ENCODE measurements at places on chromosomes 2 and 18. TPM values are rescaled to one million over a fixed set of nuclear protein-coding genes. Genes with fewer than 3 reads are reported as not detected.

DNA sequence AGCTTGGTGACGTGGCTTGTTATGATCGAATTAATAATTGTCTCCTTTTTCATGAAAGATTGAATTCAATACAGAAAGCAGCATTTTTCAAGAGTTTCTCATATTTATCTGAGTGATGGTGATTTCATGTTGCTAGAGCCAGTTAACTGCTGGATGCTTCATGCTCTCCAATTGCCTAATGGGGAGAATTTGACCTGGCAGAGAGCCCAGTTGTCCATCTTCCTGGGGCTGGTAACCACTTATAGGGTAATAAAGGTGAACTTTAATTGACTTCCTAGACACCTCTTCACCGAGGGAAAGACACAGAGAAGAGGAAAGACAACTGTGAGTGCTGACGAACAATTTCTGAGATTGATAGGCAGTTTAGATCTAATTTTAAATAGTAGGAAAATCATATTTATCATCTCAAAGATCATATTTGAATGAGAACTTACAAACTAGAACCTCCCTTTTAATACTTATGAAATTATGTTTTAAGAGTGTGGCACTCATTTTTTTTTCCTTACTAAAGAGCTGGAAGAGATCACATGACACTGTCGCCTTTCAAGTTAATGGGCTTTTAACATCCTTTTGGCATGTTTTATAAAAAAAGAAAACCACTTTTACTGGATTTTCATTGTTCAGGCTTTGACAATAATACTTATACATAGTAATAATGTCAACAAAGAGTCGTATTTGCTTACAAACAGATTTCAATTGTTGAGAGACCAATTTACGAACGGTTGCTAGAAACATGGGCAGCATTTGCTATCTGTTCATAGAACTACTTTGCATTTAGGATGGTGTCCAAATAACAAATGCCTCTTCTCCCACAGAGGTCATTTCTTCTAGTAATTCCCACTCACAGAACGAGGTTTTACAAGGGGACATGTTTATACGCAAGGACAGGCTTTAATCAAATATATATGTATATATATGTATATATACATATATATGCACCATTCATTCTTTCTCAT lies 153.3 kb downstream of the RAPGEF4 start:
- H3K4me1 ChIP-seq = no peaks in the 10 kb centered on the region
- H3K4me3 ChIP-seq = no peak overlapping the region
- DNase-seq = no peak
- H3K27ac ChIP-seq = no peak overlapping the region
- no peaks in the 10 kb centered on the region for H3K36me3 ChIP-seq

DNA sequence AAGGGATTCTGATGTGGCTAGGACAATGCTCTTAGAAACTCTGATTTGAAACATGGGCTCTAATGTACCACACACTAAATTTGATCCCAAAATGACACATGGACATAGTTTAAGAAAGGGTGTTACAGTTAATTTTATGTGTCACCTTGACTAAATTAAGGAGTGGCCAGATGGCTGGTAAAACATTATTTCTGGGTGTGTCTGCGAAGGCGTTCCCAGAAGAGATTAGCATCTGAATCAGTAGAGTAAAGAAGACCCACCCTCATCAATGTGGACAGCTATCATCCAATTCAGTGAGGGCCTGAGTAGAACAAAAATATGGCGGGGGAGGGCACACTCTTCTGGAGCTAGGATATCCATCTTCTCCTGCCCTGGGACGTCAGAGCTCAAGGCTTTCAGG lies 283.1 kb upstream of the CHAC2 start:
- DNase-seq = no peak
- no peak overlapping the region for H3K27ac ChIP-seq
- H3K36me3 ChIP-seq = no peaks in the 10 kb centered on the region

DNA sequence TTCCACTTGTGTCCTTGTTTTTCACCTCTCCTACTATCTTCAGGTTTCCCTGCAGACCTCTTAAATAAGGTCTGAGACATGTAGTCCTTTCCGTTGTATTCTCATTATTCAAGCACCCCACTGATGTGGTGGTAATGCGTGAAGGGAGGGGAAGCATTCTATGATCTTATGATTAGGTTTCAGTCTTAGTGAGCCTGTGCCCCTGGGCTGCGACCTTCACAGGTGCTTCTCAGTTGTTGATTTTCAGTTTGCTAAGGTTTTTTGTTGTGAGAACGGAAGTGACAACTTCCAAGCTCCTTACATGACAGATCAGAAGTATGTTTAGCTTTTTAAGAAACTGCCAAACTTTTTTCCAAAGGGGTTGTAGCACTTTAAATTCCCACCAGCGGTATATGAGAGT lies 41.3 kb downstream of the VPS54 start:
- H3K4me1 ChIP-seq = no peaks in the 10 kb centered on the region
- H3K4me3 ChIP-seq = no peak overlapping the region
- no peaks in the 10 kb centered on the region for H3K36me3 ChIP-seq
- DNase-seq = no peak
- no peaks in the 10 kb centered on the region for H3K27me3 ChIP-seq

- no peaks in the 10 kb centered on the region for H3K4me1 ChIP-seq
- no peak for DNase-seq
- no peaks in the 10 kb centered on the region for H3K27me3 ChIP-seq
- H3K4me3 ChIP-seq = no peak overlapping the region
- no peaks in the 10 kb centered on the region for H3K36me3 ChIP-seq
These were observed 62.1 kb downstream of the HNMT start for GRCh38 chr2:138026111-138027020.

DNA sequence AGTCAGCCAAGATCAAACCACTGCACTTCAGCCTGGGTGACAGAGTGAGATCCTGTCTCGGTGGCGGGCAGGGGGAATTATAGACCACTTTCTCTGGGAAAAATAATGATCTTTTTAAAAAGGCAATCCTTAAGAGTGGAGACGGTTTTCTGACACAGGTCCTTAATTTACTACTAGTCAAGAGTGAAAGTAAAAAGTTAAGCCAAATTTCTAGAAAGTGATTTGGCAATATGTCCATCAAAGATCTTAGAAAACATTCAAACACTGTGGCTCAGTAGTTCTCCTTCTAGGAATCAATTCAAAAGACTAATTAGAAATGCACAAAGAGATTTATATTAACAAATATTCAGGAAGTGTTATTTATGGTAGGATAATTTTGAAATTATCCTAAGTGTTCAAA lies 148.5 kb upstream of the DNMT3A start:
- no peak overlapping the region for H3K4me3 ChIP-seq
- H3K36me3 ChIP-seq = no peaks in the 10 kb centered on the region
- H3K27ac ChIP-seq = no peak overlapping the region
- no peak for DNase-seq
- no peaks in the 10 kb centered on the region for H3K27me3 ChIP-seq
- no peaks in the 10 kb centered on the region for H3K4me1 ChIP-seq

GRCh38 chr2:47808614-47809013 lies 25.7 kb downstream of the MSH6 start:
- DNase-seq = no peak
- H3K27ac ChIP-seq = no peak overlapping the region
- H3K27me3 ChIP-seq = no peaks in the 10 kb centered on the region
- no peaks in the 10 kb centered on the region for H3K36me3 ChIP-seq
- H3K4me1 ChIP-seq = peaks cover 2% of the 10 kb centered on the region

- no peaks in the 10 kb centered on the region for H3K4me1 ChIP-seq
- H3K27me3 ChIP-seq = no peaks in the 10 kb centered on the region
- no peak overlapping the region for H3K27ac ChIP-seq
- no peaks in the 10 kb centered on the region for H3K36me3 ChIP-seq
- DNase-seq = no peak
These were observed 26.6 kb upstream of the ANKRD62 start for GRCh38 chr18:12066910-12067511.

- H3K27me3 ChIP-seq = no peaks in the 10 kb centered on the region
- H3K27ac ChIP-seq = no peak overlapping the region
These were observed 540.1 kb downstream of the NRXN1 start for GRCh38 chr2:50491541-50492476.

DNA sequence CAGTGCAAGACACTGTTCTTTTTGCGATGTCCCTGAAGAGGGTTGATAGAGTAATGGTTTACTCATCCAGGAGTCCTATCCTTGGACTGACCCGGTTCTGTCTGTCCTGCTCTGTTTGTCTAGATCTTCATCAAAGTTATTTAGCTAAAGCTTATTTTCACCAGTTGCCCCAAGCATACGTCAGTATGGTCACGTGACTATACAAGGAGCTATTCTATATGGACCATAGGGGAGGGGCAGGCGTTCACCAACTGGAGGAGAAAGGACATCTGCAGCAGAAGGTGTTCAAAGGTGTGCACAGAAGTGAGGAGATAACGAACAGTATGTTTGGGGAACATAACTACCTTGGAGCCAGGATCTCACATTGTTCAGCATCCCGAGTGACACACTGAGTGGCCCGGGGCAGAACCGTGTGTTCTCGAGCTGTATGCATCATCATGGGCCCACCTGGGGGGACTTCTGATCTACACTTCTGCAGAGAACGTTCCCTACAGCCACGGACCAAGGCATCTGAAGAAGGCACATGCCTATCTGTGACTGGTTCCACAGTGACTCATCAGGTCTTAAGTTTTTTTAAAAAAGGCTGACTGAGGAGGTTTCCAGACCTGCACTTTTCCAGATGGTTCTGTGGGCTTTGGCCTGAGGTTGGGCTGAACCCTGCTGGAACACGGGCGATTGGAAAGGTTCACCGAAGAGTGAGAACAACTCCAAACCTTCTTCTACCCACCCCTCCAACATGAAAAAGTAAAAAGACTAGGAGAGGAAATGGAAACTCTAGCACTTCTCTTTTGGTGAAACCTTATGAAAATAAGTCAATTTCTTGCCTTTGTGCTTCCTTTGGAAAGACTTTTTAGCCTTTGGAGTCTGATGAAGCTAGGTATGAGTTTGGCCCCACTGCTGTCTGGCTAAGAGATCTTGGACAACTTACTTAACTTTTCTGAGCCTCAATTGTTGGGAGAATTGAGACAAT lies 68.6 kb upstream of the YWHAQ start:
- DNase-seq = no peak
- H3K4me3 ChIP-seq = no peak overlapping the region
- no peak overlapping the region for H3K27ac ChIP-seq
- no peaks in the 10 kb centered on the region for H3K27me3 ChIP-seq
- no peaks in the 10 kb centered on the region for H3K36me3 ChIP-seq

GRCh38 chr18:48796491-48797205 lies 154.1 kb downstream of the SMAD7 start:
- H3K4me3 ChIP-seq = no peak overlapping the region
- no peaks in the 10 kb centered on the region for H3K27me3 ChIP-seq
- no peak for DNase-seq
- H3K36me3 ChIP-seq = no peaks in the 10 kb centered on the region
- H3K4me1 ChIP-seq = peaks cover 4% of the 10 kb centered on the region

DNA sequence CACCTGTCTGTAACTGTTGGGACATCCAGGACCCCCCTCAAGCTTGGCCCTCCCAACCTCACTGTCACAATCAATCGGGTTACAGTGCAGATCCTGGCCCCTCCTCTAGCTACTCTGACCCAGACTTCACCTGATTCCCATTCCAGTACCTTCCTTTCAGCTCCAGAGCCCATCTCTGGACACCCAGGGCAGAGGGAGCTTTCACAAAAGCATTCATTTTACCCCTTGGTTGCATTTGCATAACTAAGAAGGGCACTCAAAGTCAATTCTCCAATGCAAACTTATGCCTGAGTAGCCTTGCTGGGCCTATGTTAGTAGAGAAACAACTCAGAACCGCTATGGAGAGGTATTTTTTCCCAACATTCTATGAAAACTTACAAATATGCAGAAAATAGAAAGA lies 7.4 kb downstream of the ZAP70 start:
- no peak for DNase-seq
- H3K4me3 ChIP-seq = no peak overlapping the region
- no peaks in the 10 kb centered on the region for H3K36me3 ChIP-seq

GRCh38 chr18:54671291-54671881 lies 80.3 kb downstream of the DYNAP start:
- no peaks in the 10 kb centered on the region for H3K4me1 ChIP-seq
- DNase-seq = no peak
- H3K4me3 ChIP-seq = no peak overlapping the region
- H3K27ac ChIP-seq = no peak overlapping the region
- H3K36me3 ChIP-seq = no peaks in the 10 kb centered on the region

DNA sequence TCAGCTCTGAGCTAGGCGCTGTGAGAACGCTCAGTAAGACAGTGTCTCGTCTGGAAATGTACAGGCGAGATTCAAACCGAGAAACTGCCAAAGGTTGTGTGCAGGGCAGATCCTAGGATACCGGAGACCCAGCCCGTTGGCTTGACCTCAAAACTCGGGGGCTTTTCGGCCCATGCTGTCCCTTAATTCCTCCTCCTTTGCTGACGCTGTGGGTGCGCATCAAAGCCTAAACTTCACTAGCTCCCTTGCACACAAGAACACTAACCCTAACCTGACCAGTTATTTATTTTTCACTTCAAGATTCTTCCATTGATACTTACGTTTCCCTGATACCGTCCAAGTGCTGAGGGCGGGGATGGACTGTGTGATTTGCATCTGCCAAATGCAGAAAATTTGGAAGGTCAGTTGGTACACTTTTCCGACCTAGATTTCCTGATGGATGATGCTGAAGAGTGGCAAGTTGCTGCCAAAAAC lies 1.0 kb upstream of the AAK1 start:
- peak overlapping the region; percentile 96 for H3K4me3 ChIP-seq
- H3K4me1 ChIP-seq = peaks cover 14% of the 10 kb centered on the region
- no peak for DNase-seq

GRCh38 chr2:171104379-171104778 lies 56.3 kb downstream of the TLK1 start:
- no peaks in the 10 kb centered on the region for H3K36me3 ChIP-seq
- H3K27ac ChIP-seq = no peak overlapping the region
- H3K4me1 ChIP-seq = peaks cover 1% of the 10 kb centered on the region
- no peak overlapping the region for H3K4me3 ChIP-seq

GRCh38 chr2:71121479-71121878 lies 8.6 kb downstream of the MCEE start:
- H3K27me3 ChIP-seq = no peaks in the 10 kb centered on the region
- H3K4me1 ChIP-seq = no peaks in the 10 kb centered on the region
- H3K4me3 ChIP-seq = no peak overlapping the region
- H3K27ac ChIP-seq = no peak overlapping the region

GRCh38 chr2:46955764-46956163 lies 40.2 kb upstream of the MCFD2 start:
- H3K4me1 ChIP-seq = peaks cover 12% of the 10 kb centered on the region
- no peak overlapping the region for H3K4me3 ChIP-seq
- no peak for DNase-seq

- H3K36me3 ChIP-seq = no peaks in the 10 kb centered on the region
- no peak for DNase-seq
- no peaks in the 10 kb centered on the region for H3K27me3 ChIP-seq
- H3K27ac ChIP-seq = no peak overlapping the region
- H3K4me1 ChIP-seq = no peaks in the 10 kb centered on the region
These were observed 151.1 kb downstream of the PRKCE start for GRCh38 chr2:45802499-45803138.

The NPAS2 gene
- 4.6 TPM for polyA plus RNA-seq

The IHH gene
- polyA plus RNA-seq = 1.6 TPM

The TSPYL6 gene
- 0.05 TPM for polyA plus RNA-seq

The EGR4 gene
- polyA plus RNA-seq = 0.04 TPM

The LYPD6B gene
- polyA plus RNA-seq = 0.17 TPM

The NOSTRIN gene
- polyA plus RNA-seq = 28.7 TPM
